ENCODE measurements at places on chromosomes 6 and 20.

GRCh38 chr6:39407446-39407993, 85.0 kb upstream of the KCNK16 start:
- DNase-seq: no peak

- DNase-seq: no peak
These were observed 7.2 kb upstream of the IL20RA start for GRCh38 chr6:137051790-137052472.

GRCh38 chr20:4681991-4682401, 39.7 kb upstream of the PRND start:
- peak; percentile 28 for DNase-seq

DNA sequence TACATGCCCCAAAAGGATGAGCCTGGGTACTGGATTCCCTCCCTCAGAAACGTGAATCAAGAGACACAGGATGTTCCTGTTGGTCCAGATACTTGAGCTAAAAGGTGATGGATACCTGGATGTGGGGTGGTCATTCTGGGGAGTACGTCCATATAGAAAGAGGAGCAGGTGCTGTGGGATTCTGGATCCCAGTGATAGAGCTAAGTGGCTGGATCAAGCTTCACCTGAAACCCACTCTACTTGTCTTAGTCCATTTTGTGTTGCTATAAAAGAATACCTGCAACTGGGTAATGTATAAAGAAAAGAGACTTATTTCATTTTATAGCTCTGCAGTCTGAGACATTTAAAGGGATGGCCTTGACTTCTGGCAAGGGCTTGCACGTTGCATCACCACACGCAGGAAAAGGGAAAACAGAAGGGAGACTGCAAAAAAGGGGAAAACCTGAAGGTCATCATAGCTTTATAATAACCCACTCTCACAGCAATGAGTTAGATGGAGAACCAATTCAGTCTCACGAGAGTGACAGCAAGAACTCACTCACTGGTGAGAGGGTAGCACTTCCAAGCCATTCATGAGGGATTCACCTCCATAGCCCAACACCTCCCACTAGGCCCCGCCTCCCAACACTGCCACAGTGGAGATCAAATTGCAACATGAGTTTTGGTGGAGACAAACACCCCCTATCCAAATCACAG, 31.2 kb downstream of the RIPOR3 start:
- DNase-seq: no peak

GRCh38 chr6:40187535-40188144, 253.4 kb upstream of the MOCS1 start:
- DNase-seq: no peak

- DNase-seq: no peak
These were observed 162.7 kb upstream of the SUPT3H start for GRCh38 chr6:45540375-45540920.

GRCh38 chr6:13511913-13512717, 24.7 kb upstream of the GFOD1 start:
- peak; percentile 40 for DNase-seq

GRCh38 chr6:11952316-11952715, 59.8 kb upstream of the HIVEP1 start:
- DNase-seq: no peak

GRCh38 chr6:53831936-53832660, 37.3 kb downstream of the LRRC1 start:
- DNase-seq: no peak

DNA sequence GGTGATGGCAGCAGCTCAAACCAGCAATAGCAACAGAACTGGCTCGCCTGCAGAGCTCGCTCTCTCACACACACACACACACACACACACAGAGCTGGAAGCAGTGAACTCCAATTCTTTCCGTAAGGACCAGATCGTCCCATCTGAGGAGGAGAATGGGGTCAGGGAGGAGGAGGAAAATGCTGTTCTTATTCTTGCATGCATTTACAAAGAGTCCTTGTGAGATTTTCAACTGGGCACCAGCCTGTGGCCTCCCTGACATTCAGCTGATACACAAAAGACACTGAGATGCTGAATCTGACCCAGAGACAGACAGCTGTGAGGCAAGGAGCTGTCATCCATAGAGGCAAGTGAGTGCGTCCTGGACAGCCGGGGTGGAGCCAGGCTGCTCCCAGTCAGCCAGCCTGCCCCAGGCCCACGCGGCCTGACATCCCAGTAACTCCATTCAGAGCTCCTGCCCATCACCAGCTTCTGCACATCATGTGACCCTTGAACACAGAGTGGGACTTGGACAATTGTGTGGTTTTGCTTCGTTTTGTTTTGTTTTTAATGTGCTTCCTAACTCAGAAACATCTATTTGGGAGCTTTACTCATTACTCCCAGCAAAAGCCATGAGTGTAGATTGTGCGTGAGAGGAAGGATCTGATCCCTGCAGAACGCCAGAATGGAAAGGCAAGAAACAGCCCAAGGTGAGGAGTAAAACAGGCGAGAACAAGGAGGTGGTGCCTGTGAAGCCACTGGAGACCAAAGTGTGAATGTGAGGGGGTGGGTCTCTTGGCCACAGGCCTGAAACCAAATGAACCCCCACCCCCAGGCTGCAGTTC, 2.1 kb downstream of the SERPINB9 start:
- peak; percentile 38 for DNase-seq

- no peak for DNase-seq
These were observed 26.1 kb upstream of the RIPPLY2 start for GRCh38 chr6:83827050-83827449.

DNA sequence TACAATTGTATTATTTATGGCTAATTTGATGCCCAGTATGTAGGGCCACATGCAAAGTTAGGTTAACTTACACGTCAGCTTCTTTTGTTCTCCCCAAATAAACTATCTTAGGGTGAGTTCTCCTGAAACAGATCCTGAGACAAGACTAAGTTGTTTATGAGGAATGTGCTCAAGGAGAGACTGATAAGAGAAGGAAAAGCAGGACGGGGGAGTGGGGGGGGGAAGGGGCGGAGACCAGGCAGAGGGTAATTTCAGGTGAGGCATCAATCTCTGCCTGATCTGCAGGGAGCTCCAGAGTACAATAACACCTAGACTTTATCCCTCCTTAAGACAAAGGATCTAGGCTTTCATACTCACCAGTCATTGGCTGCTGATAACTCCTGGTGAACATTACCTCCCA, 220.6 kb upstream of the BTBD3 start:
- no peak for DNase-seq

GRCh38 chr20:63702036-63702665, 5.6 kb downstream of the ARFRP1 start:
- DNase-seq: no peak

All from choroid plexus epithelial cell (primary cell).